ENCODE measurements at places on chromosomes 5 and 9.

DNA sequence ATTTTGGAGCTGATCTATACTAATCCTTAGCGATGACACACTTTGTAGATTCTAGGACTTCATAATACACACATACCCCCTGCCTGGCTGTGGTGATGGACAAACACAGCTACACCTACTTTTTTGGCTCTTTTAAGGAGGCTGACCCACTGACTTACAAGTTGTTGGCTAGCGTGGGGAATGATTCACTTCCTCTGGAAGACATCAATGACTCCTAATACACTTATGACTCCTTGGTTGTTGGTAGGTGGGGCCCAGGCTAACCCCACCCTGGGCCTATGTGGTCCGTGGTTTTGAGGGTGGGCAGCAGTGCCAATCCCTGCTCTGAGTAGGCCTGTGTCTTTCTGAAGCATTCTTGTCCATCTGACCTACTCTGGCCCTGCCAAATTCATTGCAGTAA is 144.4 kb downstream of the SLC12A2 start:
- DNase-seq: no peak

GRCh38 chr9:138051586-138052321 is 174.2 kb downstream of the CACNA1B start:
- no peak for DNase-seq

- DNase-seq: no peak
Measured at GRCh38 chr5:9529041-9529480, 16.8 kb downstream of the SEMA5A start.

DNA sequence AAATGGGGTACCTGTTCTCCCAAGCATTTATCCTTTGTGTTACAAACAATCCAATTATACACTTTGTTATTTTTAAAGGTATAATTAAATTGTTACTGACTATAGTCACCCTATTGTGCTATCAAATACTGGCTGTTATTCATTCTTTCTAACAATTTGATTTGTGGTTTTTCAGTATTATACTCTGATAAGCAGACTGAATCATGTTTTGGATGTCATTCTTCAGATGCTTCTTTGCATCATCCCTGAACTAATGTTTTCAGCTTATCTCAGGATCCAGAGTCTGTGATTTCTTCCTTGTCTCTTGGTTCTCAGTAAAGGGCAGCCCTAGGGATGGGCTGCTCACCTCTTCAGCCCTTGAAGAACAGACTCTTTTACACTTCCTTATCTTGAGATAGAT is 177.8 kb upstream of the SGCD start:
- DNase-seq: no peak

DNA sequence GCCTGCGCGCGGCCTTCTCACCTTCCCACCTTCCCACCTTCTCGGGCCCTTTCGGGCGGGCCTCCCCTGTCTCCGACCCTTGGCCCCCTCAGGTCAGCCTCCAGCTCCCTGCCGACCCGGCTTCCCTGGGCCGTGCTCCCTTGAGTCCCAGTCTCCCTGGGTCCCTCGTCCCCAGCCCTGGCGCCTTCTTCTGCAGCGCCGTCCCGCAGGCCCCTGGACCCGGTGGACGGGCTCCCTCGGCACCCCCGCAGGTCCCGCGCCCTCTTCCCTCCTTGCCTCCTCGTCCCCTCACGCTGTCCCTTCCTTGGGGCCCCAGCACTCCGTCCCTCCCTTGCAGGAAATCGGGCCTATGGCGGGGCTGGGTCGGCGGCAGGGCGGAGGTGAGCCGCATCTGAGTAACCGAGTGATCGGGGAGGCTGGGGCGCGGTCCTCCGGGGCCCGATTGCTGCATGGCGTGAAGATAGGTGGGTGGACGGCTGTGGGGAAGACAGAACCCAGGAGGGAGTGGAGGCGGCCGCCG is 7.6 kb downstream of the ARPC5L start:
- DNase-seq: no peak

DNA sequence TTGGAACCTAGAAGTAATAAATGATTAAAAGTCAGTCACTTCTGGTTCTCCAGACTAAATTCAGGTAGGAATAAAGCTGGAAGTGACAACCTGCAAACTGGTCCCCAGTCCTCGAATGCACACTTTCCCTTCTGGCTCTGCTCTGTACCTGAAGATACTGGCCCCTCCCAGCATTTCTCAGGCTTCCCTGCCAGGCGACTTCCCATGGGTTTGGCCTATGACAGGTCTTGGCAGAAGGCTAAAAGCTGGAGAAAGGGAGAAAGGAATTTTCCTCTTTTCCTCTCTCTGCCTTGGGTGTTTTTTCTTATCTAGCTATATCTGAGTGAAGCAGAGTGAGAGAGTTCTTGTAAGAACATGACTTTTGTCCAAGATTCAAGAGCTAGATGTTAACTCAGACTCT is 1005.7 kb downstream of the DTWD2 start:
- DNase-seq: no peak

GRCh38 chr5:442335-443238 is at the start of gene EXOC3:
TSS of gene EXOC3 (plus strand) at chr5:443176. CDS start at chr5:446206, 3,030 bp downstream.
- DNase-seq: peak; percentile 45

DNA sequence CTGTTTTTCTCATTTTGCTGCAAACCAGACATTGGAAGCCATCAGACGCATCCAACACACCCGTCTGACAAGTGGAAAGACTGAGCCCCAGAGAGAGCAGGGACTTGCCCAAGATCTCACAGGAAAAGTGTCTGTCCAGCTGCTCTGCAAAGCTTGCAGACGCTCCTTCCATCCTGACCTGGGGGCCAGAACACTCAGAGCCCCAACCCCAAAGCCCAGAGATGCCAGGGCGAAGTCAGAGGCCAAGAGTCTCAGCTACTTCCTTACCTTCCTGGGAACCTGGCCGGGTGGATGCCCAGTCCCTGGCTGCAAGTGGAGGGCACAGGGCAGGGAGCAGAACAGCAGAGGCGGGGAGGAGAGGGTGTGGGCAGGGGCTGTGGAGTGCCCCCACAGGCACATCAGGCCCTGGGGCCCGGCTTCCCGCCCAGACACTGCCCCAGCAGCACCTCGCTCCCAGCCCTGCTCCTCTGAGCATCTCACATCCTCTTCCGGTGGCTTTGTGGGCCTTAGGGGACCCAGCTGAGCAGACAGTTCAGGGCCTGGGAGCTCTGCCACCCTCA is 9.7 kb upstream of the RALGDS start:
- DNase-seq: no peak

DNA sequence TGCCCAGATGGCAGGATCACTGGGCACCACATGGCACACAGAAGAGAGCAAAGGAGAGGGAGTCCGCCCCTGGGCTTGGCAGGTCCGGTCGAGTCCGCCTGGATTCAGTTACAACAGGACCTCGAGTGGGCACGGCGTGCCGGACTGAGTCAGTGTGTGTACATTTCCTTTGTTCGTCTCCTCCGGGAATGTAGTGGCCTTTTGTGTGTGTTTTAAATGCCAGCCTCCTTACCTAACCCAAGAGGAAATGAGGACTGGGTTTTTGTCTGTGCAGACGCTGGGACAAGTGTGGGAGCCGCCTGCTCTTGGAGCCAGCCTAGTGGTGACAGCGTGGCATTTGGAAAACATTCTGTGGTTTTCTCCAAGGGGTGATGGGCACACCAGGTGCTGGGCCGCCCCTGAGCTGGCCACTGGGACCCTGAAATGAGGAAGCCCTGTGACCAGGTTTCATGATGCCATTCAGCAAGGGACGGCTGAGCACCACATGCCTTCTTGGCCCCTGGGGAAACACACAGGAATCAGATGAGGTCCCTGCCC is 9.6 kb downstream of the NEK6 start:
- DNase-seq: peak; percentile 86

- peak; percentile 28 for DNase-seq
Measured at GRCh38 chr5:6636293-6636692, 3.1 kb downstream of the SRD5A1 start.

- no peak for DNase-seq
Measured at GRCh38 chr5:120297616-120298015, 166.5 kb upstream of the PRR16 start.

- DNase-seq: no peak
Measured at GRCh38 chr9:133119846-133120500, 1.1 kb downstream of the RALGDS start.

DNA sequence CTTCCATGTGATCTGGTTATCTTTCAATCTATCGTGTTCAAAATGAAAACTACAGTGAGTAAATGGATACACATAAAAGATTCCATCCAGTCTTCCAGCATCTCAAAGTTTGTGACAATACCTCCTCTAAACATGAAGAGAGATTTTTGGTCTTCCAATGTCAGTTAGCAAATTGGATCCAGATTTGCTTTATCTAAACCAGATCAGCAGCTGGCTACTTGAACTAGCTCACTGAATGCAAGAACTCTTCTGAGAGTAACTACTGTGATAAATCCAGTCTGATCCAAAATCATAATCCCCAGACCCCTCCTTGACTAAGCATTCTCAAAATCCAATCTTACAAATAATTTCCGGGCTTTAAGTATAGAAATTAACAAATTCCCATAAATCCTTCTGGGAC is 2177.9 kb upstream of the C9orf72 start:
- DNase-seq: no peak

- DNase-seq: no peak
Measured at GRCh38 chr5:83426855-83427254, 44.7 kb upstream of the VCAN start.

- no peak for DNase-seq
Measured at GRCh38 chr9:131277287-131277909, 1.1 kb upstream of the FAM78A start.

DNA sequence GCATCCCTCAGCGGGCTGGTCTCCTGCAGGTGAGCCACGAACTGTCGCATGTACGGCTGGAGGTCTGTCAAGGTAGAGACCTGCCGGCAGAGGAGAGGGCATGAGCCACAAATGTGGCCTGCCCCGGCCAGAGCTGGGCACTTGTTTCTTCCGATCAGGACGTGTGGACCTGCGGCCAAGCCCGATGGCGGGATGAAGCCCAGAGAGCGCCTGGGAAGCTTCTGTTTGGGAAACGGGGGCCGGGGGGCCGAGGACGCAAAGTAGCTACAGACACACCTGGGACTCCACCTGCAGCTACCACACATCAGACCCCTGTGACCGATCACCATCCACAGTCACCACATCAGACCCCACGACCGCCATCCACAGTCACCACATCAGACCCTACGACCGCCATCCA is 22.7 kb downstream of the TERT start:
- no peak for DNase-seq

DNA sequence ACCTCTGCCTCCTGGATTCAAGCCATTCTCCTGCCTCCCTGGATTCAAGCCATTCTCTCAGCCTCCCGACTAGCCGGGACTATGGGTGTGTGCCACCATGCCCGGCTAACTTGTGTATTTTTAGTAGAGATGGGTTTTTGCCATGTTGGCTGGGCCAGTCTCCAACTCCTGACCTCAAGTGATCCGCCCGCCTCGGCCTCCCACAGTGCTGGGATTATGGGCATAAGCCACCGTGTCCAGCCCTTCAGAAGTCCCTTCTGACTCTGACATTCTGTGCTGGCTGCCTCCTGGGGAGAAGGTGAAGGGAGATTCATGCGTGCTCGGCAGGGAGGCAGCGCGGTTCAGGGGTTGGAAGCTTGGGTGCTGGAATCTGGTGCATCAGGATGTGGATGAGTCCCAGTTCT is 28.8 kb downstream of the PRRX2 start:
- DNase-seq: no peak

- no peak for DNase-seq
Measured at GRCh38 chr5:2919310-2920018, 168.0 kb upstream of the IRX2 start.

DNA sequence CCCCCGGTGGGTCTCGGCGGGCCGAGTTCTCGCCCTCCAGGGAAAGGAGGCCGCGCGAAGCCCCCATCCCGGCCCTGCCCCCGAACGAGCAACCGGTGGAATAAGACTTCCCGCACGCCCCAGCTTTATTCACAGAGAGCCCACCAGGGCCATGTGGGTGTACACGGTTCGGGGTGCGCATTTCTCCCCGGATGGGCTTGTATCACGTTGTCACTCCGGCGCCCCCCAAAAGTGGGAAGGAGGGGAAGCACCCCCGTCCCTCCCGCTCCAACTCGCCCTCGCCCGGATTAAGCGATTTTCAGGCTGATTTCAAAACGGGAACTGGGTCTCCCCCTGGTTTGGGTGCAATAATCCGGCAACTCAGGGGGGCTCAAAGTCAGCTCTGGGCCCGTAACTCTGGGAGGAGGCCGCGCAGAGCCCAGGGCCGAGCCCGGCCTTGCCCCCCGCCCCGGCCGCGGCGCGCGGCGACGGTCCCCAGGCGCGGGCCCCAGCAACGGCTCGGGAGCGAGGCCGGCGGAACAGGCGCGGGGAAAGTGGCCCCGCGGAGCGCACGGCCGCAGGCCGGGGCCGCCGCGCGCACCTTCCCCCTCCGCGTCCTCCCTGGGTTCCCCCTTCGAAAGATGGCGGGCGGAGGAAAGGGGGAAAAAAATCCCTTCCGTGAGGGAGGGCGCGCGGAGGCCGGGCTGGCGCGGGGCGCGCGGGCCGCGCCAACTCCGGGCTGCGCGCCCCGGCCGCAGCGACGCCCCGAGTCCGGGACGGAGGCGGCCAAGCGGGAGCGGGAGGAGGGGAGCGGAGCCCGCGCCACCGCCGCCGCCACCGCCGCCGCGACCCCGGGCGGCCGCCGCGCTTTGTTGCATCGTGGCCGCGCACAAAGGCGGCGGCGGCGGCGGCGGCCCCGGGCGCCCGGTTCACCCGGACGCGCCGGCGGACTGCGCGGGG is 644 bp downstream of the BRD3 start:
- no peak for DNase-seq

GRCh38 chr9:94857791-94858190 is 131.3 kb downstream of the AOPEP start:
- DNase-seq: no peak

GRCh38 chr9:125649826-125650225 is 57.2 kb downstream of the MAPKAP1 start:
- DNase-seq: no peak

GRCh38 chr9:117169089-117169621 is 245.7 kb downstream of the ASTN2 start:
- no peak for DNase-seq

DNA sequence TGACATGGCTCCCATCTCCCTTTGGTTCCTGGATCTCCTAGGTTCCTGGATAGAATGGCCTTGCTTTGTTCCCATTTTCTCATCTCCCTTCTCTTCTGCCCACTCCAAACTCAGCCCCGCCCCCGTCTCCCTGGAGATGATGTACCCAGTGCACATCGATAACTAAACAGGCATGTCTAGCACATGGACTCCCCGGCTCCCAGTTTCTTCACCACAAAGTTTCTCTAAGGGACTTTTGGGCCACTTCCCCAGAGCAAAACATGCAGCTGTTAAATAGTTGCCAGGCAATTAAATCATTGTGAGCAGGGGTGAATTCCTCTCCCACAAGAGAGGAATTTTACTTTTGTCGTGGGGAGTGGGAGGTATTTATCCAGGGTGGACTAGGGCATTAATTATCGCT is 259.0 kb downstream of the GADD45G start:
- no peak for DNase-seq

DNA sequence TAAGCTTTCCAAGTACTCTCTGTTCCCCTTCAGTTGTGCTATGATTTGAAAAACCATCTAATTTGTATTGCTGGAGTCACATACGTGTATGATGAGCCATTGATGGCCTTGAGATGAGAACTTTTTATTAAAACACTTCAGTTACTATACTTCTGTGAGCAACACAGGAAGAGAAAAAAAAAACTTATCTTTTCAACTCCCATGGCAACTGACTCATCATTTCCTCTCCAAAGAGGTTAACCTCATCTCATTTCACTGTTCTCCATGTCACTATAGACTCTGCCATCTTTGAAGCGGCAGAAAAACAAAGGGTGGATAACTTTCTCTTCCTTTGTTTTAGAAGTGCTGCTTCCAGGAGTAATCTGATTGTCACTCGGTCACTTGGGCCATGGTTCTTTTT is 104.3 kb upstream of the PCSK1 start:
- DNase-seq: no peak

GRCh38 chr5:136058039-136058971 is 29.5 kb downstream of the TGFBI start:
- DNase-seq: no peak

- peak; percentile 22 for DNase-seq
Measured at GRCh38 chr5:175216991-175217390, 227.0 kb downstream of the DRD1 start.

Measured in breast epithelium (tissue), 4 donors.